ENCODE measurements at places on chromosomes 5 and 9.

GRCh38 chr9:14677872-14678271 lies 15.4 kb downstream of the ZDHHC21 start:
- DNase-seq: no peak

DNA sequence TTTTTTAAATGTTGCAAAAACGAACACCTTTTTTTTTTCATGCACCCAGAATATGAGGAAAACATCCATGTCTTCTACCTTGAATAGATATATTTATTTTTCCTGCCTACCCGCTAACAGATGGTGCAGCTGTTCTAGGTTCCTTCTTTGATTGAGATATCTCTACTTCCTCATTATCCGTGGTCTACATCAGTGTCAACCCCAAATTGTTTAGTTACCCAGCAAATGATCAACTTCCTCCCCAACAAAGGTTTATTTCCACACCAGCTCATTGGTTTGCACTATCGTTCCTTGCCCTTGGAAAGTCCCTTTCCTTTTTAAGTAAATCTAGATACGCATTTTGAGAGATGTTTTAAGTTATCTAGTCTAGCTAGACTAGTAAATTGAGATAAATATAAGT lies 166.4 kb downstream of the PRR16 start:
- DNase-seq: no peak

DNA sequence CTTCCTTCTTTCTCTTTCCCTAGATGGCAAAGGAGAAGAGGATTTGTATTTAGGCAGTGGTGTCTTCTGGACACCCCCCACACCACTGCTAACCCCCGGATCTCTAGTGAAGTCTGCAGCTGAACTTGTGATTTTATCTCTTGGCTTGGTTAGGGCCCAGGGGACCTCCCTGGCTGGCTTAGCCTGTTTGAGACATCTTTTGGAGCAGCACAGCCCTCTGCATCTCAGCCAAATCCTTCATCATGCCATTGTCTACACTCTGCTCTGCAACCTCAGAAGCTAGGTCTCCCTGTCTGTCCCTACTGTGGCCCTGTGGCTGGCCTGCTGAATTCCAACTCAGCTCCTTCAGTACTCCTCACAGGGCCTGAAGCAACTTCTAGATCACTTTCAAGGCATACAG lies 81.7 kb downstream of the MUSK start:
- DNase-seq: no peak

DNA sequence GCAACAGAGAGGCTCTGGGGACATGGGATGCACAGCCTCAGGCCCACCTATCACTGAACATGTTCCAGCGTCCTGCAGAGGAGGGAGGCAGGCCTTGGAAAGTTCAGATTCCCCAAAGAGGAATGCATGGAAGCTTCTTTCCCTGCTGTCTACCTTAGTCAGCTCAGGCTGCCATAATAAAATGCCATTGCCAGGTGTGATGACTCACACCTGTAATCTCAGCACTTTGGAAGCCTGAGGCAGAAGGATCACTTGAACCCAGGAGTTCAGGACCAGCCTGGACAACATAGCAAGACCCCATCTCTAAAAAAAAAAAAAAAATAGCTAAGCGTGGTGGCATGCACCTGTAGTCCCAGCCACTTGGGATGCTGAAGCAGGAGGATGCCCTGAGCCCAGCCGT lies 24.5 kb upstream of the TOR1B start:
- no peak for DNase-seq

DNA sequence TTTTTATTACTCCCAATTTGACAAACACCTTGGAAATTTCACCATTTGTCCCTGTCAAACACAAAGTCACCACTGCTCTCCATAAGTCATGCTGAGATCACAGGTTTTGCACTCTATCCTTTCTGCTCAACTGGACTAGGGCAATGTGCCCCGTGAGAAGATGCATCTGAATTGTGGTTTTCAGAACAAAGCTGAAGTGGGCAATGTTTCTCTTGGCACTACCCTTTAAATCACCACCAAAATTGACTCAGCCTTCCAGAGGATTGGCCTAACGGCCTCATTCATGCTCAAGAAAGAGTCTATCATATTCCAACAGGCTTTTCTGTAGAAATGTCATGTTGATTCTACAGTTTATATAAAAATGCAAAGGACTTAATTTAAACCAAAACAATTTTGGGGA lies 81.0 kb upstream of the TRIO start:
- DNase-seq: no peak

GRCh38 chr5:139186752-139187326 lies 11.3 kb downstream of the SIL1 start:
- DNase-seq: no peak

GRCh38 chr5:136143763-136144162 lies 11.1 kb downstream of the SMAD5 start:
- no peak for DNase-seq

- DNase-seq: no peak
Measured at GRCh38 chr9:88383176-88383575, 5.1 kb upstream of the SPIN1 start.

GRCh38 chr9:24502206-24502937 lies 43.3 kb downstream of the IZUMO3 start:
- DNase-seq: no peak

DNA sequence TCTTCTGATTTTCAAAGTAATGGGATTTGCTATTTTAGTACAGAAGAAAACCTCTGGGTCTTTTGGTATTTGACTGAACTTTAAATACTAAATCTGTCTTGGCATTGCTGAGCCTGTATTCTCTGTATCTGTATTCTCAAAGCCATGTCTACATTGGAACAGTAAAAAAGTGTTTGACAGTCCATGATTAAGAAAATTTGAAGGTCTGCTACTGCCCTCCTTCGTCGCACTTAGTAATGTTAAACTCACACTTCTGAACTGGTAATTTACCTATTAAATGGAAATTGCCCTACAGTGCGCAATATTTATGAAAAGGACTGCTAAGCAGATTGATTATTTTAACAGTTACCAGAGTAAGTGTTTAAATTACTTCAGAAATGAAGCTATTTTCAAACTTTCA lies 165.7 kb upstream of the SMC2 start:
- DNase-seq: no peak

- no peak for DNase-seq
Measured at GRCh38 chr5:115430374-115430773, 114.2 kb downstream of the FEM1C start.

GRCh38 chr9:121884057-121884541 lies 209.0 kb downstream of the TTLL11 start:
- peak; percentile 59 for DNase-seq

GRCh38 chr9:26657958-26658357 lies 234.6 kb downstream of the CAAP1 start:
- no peak for DNase-seq

- no peak for DNase-seq
Measured at GRCh38 chr9:124625087-124625486, 117.9 kb upstream of the NR5A1 start.

- no peak for DNase-seq
Measured at GRCh38 chr5:65100911-65101631, 332.3 kb downstream of the CWC27 start.

- DNase-seq: no peak
Measured at GRCh38 chr5:134603059-134603458, 29.6 kb downstream of the SAR1B start.

- DNase-seq: no peak
Measured at GRCh38 chr5:17719592-17719991, 85.3 kb downstream of the TAF11L14 start.

GRCh38 chr5:36359267-36359666 lies 57.6 kb upstream of the RANBP3L start:
- DNase-seq: no peak

- DNase-seq: no peak
Measured at GRCh38 chr5:102713682-102714231, 41.3 kb upstream of the PAM start.

DNA sequence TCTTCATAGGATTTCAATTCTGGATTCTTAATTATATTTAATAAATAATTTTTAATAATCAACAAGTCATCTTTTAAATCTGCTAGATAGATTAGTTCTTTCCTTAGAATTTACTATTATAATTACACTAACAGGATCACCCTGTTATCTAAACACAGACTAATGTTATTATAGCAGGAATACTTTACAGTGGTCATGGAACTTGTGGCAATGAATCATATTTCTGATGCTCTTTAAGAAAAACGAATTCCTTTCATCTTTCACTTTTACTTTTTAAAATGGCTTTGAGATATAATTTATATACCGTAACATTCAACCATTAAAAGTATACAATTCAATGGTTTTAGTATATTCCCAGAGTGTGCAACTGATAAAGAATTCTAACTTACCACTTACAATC lies 29.7 kb upstream of the CDK5RAP2 start:
- DNase-seq: no peak

DNA sequence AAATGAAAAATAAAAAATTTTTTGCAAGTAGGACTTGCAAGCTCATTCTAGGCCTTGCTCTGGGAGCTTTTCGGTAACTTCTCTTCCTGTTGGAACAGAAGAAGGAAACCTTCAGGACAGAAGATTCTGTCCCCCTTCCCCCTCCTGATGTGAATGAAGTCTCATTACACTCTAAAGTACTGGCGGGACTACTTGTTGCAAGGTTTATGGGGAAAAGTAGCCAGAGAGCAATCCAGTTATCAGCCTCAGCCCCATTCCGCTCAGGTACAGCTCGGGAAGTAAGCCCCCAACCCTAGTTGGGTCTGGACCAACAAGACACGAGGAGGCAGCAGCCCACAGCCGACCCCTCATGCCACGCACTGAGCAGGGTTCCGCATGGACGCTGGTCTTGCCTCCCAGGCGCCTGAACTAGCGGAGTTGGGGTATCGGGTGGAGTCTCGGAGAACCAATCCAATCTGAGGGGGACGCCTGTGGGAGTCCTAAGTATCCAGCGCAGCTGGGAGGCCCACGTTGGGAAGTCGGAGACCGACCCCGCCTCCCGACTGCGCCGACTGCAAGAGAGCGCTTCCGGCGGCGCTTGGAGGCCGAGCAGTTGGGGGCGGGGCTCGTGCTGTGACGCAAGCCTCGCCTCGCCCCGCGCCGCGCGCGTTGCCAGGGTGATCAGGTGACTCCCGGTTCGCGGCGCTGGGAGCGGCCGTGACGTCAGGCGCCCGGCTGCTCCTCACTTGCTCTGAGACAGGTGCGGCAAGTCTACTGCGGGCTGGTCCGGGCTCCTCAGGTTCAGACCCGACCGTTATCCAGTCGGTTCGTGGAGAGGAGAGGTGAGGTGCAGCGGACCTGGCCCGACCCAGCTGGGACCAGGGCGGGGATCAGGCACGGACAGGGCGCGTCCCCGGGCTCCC lies at the start of gene CYSTM1:
CYSTM1 (plus strand) TSS at position 724 of the 902 bp plus-strand sequence. CDS start 19,278 bp downstream, outside the sequence.
- peak; percentile 85 for DNase-seq

DNA sequence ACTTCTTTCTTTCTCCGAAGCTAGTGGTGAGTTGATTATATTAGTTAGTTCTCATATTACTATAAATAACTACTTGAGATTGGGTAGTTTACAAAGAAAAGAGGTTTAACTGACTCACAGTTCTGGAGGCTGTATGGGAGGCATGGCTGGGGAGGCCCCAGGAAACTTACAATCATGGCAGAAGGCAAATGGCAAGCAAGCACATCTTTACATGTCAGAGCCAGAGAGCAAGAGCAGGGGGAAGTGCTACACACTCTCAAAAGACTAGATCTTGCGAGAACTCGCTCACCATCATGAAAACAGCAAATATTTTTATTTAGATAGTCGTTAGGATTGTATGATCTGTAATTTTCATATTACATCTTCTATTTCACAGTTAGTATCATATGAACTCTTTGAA lies 711.2 kb downstream of the PTPRD start:
- DNase-seq: no peak

- no peak for DNase-seq
Measured at GRCh38 chr5:16780325-16780724, 155.8 kb downstream of the MYO10 start.

GRCh38 chr9:129610213-129610472 lies 10.8 kb downstream of the C9orf50 start:
- no peak for DNase-seq

DNA sequence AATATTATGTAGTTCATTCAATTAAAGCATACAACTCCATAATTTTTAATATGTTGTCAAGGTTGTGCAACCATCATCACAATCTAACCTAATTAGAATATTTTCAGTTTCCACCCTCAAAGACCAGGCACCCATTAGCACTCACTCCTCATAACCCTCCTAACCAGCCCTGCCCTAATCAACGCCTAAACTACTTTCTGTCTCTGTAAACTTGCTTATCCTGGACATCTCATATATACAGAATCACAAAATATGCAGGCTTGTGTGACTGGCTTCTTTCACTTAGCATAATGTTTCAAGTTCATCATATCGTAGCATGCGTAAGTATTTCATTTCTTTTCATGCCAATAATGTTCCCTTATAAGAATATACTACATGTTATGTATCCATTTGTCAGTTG lies 134.8 kb upstream of the NFIL3 start:
- no peak for DNase-seq

DNA sequence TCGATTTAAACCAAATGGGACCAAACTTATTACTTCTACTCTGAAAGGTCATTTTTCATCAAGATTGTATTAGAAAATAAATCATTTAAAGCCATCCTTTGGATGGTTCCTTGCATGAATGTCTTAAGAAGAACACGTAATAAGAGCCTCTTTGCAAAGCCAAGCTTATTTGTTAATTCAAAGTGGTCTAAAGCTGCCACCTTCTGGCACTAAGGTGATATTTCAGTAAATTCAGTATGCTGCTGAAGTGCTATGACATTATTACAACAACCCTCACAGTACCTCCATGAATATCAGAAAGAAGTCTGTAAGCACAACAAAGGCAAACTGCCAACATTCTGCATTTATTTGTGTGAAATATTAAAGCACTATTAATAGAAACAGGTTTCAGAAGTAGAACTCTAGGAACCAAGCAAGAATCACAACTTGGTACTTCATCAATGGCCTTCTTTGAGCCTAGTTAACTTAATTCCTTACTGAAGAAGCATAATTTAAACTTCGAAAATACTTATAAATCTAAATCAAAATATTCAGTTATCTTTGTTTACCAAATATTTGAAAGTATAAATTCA lies 53.1 kb upstream of the TYRP1 start:
- DNase-seq: no peak

GRCh38 chr5:86971034-86971571 lies 296.6 kb upstream of the RASA1 start:
- no peak for DNase-seq

- DNase-seq: no peak
Measured at GRCh38 chr5:160727296-160727997, 124.6 kb downstream of the ATP10B start.

DNA sequence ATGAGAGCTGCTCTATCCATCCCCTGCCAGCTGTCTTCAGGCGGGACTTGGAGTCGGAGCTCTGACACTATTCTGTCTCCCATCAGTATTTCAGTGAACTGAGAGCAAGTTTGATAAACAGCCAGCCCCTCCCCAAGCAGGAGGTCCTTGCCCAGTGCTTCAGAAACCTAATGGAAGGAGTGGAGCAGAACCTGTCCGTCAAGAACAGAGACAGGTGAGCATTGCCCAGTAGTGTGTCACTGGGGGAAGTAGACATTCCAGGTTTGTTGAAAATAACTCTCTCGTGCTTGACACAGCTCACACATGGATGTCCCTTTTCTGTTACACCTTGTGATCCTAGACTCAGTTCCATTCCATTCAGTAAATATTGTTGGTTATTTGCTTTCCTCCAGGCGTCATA lies 13.2 kb upstream of the TLX3 start:
- no peak for DNase-seq

GRCh38 chr5:172171118-172171517 lies 16.9 kb downstream of the STK10 start:
- no peak for DNase-seq

- peak; percentile 12 for DNase-seq
Measured at GRCh38 chr5:43190755-43191603, 1.0 kb upstream of the NIM1K start.

GRCh38 chr5:67921004-67921601 lies 294.5 kb upstream of the PIK3R1 start:
- DNase-seq: no peak

- DNase-seq: no peak
Measured at GRCh38 chr9:18820566-18821095, 212.4 kb downstream of the SAXO1 start.

Measured in C1 segment of cervical spinal cord (tissue), 14 donors.